Foreskin fibroblast (primary cell): ENCODE measurements at places on chromosomes 2 and 18.

DNA sequence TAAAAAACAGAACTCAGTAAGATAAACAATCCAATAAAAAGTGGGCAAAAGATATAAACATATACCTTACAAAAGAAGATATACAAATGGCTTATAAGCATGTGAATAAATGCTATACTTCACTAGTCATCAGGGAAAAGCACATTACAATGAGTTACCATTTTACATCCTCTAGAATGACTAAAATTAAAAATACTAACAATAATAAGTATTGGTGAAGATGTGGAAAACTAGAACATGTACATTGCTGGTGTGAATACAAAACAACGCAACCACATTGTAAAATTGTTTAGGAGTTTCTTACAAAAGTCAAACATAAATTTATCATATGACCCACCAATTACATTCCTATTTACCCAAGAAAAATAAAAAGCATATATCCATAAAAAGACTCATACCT lies 80.1 kb downstream of the SPIRE1 start:
- no peak for DNase-seq

GRCh38 chr2:24885221-24886125 lies 34.6 kb downstream of the ADCY3 start:
- DNase-seq: no peak

DNA sequence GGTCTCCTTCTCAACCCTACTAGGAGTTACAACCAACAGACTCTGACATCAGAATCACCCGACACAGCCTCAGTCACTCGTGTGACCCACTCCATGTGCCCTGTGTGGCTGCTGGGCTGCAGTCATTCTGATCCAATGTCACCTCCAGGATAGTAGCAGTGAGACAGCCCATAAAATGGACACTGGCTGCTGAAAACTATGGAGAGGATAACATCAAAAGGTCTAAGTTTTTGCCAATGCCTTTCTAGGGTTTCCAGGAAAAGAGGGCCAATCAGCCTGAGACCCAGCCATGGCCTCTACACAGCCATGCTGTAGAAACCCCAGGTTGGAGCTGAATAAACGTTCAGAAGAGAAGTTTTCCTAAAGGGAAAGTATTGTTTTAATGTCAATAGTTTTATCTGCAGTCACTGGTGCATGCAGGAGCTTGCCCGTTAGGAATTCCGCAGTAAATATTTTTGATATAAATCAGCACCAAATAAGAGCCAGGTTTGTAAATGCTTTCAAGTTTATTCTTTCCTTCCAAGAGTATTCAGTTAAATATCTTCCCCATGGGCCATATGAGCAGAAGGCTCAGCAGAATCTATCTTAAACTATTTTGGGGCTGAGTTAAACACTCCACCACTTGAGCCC lies 92.2 kb upstream of the PID1 start:
- peak; percentile 31 for DNase-seq

GRCh38 chr2:105460048-105460732 lies 61.3 kb upstream of the FHL2 start:
- no peak for DNase-seq

GRCh38 chr2:162390801-162391200 lies 46.9 kb downstream of the GCA start:
- DNase-seq: no peak

GRCh38 chr2:100853909-100854810 lies 34.2 kb downstream of the NPAS2 start:
- DNase-seq: no peak

- no peak for DNase-seq
Observed at GRCh38 chr18:79697976-79698375, 18.4 kb downstream of the CTDP1 start.

- no peak for DNase-seq
Observed at GRCh38 chr2:8907764-8908288, 70.4 kb upstream of the KIDINS220 start.

- DNase-seq: no peak
Observed at GRCh38 chr2:96393989-96394761, 58.6 kb downstream of the NCAPH start.

- no peak for DNase-seq
Observed at GRCh38 chr2:164917296-164917903, 37.9 kb downstream of the SLC38A11 start.

GRCh38 chr18:32468147-32468845 lies 2.4 kb downstream of the GAREM1 start:
- no peak for DNase-seq

DNA sequence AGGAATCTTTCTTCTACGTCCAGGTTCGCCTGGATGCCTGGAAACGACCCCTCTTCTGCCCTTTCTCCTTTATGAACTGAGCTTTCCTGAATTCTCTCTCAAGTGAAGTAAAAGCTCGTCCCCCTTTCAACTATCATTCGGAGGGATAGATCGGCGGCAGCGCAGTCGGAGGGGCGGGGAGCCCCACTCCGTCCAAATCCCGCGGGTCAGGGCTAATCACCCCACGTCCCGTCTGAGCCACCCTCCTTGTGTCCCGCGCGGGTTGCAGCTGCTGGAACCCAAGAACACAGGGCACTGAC lies 367 bp downstream of the FBXO48 start:
- no peak for DNase-seq

- no peak for DNase-seq
Observed at GRCh38 chr2:224904381-224904780, 137.9 kb downstream of the DOCK10 start.

- DNase-seq: no peak
Observed at GRCh38 chr18:4758980-4759379, 303.9 kb upstream of the DLGAP1 start.

DNA sequence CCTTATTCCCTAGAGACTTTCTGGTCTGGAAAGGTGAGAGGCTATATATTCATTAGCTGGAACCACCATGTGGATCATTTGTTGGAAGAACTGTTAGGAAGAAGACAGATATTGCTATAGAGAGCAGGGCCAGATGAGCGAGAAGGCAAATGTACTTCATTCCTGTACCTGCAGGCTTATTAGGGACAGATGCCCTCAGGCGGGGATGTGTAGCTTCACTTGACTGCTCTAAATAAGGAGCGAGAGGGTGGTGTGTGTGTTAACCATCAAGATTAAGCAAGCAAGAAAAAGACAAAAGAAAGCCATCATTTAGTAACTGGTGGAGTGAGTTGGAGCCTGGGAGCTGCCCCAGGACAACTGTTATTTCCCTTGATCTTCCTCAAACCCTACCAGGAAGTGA lies 36.4 kb downstream of the NEDD4L start:
- no peak for DNase-seq

DNA sequence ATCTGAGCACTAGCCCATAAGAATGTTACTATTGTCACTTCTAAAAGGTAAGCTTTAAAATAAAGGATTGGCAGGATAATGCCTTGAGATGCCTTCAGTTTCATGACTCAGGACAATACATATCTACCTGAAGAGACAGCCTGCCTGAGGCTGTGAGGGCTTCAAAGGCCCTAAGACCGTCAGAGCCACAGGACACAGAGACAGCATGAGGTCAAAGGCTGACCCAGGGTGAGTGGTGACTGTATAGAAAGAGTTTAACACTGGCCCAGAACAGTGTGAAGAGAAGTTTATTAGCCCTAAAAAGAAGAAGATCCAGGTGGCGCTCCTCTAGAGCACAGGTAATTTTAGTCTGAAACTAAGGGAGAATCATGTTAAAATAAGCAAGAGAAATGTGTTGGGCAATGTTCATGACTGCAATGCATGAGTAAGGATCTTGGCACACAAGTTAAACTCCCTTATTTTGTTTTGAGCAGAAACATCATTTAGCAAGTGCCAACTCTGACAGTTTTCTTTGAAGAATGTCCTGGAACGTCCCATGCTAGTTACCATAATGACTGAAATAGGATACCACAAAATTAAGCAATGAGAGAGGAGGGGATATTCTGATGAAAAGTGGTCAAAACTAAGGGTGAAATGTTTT lies 78.1 kb upstream of the FAM110C start:
- peak; percentile 1 for DNase-seq

DNA sequence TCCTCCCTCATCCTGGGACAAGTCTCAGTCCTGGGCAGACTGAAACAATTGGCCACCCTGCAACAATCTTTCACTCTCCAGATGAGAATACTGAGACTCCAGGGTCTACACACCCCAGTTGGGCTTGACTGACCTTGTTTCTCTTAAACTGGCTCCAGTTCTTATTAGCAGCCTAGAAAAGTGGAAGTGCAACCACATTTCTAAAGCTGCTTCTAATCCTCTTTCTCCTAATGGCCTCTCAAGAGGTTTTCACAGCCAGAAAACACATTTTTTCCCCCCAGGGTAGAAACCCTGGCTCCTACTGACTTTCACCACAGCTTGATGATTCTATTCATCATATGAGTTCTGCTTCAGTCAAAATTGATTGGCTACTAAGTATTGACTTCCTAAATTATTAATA lies 45.8 kb downstream of the SLC4A5 start:
- DNase-seq: no peak

DNA sequence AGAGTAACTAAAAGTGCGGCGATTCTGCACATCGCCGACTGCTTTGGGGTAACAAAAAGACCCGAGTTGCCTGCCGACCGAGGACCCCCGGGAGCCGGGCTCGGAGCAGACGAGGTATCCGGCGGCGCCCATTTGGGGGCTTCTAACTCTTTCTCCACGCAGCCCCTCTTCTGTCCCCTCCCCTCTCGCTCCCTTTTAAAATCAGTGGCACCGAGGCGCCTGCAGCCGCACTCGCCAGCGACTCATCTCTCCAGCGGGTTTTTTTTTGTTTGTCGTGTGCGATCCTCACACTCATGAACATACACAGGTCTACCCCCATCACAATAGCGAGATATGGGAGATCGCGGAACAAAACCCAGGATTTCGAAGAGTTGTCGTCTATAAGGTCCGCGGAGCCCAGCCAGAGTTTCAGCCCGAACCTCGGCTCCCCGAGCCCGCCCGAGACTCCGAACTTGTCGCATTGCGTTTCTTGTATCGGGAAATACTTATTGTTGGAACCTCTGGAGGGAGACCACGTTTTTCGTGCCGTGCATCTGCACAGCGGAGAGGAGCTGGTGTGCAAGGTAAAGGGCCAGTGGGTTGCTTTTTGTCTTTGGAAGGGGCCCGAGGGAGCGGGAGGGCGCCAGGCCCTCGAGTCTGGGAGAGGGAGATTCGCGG lies 1.4 kb downstream of the TRIB2 start:
- no peak for DNase-seq

DNA sequence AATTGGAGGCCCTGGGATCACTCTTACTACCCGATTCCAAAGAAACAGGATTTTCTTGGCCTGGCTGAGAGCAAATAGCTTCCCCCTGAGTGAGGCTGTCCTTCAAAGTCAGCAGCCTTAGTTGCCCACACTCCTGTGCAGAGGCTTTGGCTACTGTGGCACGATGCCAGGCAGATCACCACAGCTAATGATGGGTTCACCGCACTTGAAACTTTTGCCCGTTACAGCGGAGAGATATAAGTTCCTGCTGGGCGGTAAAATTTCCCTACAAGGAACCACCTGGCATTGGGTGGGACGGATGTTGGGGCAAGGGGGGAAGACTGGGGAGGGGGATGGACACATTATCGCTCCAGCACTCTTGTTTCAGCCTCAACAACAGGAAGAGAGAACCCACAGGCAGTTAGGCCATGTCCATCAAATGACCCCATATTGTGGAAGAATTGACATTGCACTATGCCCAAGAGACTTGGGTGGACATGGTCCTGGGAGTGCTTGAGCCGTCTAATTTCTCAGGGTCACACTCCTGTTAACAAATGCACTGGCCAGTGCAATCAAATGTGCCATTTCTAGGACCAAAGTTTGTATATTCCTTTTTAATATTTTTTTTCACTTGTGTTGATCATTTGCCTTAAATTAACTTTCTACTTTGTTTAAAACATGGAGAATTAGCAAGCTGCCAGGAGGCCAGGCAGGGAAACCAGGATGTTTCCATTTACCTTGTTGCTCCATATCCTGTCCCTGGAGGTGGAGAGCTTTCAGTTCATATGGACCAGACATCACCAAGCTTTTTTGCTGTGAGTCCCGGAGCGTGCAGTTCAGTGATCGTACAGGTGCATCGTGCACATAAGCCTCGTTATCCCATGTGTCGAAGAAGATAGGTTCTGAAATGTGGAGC lies 4.4 kb downstream of the IL1B start:
- DNase-seq: no peak

DNA sequence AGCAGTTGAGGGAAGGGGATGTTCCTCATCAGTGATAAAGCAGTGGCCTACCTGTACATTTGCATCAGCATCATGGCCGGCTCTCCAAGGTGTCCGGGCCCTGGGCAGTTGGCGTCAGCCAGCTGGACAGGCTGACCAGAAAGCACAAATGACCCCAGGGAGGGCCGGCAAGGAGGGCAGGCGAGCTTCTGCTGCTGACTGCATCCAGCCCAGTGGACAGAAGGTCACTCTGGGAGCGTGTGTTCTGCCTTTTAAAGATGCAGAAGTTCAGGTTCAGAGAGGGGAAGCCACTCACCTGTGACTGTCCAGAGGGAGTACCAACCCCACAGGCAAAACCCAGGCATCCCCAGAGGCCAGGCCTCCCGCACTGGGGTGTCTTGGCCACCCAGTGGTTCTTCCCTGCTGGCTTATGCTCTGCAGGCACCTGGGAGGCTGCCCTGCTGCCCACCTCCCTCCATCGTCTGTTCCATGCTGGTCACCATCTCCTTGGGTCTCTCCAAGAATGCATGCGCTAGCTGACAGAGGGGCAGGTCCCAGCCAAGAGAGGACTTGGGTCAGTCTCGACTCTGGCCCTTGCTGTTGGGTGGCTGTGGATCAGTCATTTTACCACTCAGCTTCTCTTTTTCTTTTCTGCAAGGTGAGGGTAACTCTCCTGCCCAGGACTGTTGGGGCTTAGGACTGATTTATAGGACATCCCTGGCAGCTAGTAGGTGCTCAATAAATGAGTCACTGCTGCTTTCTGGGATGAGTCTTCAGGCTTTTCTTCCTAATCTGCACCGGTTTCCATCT lies 89.9 kb downstream of the INHBB start:
- no peak for DNase-seq

- DNase-seq: no peak
Observed at GRCh38 chr2:97734061-97735051, 21.0 kb downstream of the ZAP70 start.

- peak; percentile 32 for DNase-seq
Observed at GRCh38 chr18:40365526-40365925, 1589.5 kb upstream of the PIK3C3 start.

GRCh38 chr2:45797451-45798230 lies 146.2 kb downstream of the PRKCE start:
- no peak for DNase-seq

DNA sequence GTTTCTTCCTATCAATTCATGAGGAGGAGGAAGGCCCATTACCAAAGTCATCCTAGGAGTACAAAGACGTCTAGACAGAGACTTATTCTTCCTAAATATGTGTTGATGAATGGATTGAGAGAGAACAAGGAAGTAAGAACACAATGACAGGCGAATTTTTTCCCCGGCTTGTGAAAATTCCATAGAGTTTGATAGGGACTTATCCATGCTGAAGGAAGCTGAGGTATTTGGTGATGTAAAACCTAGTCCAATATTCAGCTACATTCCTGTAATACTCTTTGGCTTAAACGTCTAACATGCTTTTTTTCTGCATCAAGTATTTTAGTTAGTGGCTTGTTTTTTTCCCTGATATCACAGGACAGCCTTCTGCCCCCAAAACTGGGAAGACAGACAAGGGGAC lies 121.9 kb upstream of the MYT1L start:
- no peak for DNase-seq
